ENCODE measurements at places on chromosomes 3 and 15.
A peak's percentile ranks its signal among the peaks of the same experiment; 100 is the strongest.

DNA sequence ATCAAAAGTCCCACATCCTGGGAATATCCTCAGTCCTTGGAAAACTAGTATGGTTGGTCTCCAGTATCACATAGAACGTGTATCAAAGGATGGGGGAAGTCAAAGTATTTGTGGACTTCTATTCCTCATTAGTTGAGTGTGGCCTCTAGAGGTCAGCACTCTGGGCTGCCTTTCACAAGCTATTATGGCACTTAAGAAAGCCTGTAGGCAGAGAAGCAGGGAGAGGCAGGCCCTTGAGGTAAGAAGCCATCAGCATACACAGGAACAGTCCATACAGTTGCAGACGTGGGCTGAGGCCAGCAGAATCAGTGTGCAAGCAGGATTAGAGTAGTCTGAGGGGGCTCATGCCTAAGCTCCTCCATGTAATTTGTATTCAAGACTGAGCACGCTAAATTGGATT lies 341.7 kb downstream of the CLSTN2 start:
- no peak for DNase-seq

GRCh38 chr3:47989981-47990440 lies 26.2 kb downstream of the MAP4 start:
- peak; percentile 73 for DNase-seq

- DNase-seq = no peak
Measured at GRCh38 chr15:94164971-94165370, 66.4 kb upstream of the MCTP2 start.

- DNase-seq = no peak
Measured at GRCh38 chr15:78810362-78811123, 721 bp downstream of the ADAMTS7 start.

GRCh38 chr3:141708367-141708766 lies 29.7 kb upstream of the RNF7 start:
- no peak for DNase-seq

GRCh38 chr3:141255846-141256261 lies 24.2 kb downstream of the PXYLP1 start:
- no peak for DNase-seq

DNA sequence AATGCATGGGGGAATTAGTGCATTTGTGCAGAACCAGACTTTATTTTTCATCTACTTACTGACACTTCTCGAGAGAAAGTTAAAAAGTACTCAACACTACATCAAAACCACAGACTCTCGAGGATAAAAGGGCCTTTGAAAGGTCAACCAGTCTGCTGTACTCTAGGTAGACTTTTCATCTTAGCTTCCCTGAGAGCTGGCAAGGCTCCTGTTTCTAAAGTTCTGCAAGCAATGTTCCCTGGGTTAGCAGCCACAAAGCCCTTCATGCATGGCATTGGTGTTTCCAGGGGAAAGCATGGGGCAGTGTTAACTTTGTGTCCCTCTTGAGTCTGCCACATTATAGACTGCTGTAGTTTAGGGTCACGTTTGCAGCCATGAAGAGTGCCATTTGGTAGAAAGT lies 106.4 kb upstream of the PFN2 start:
- DNase-seq = no peak

DNA sequence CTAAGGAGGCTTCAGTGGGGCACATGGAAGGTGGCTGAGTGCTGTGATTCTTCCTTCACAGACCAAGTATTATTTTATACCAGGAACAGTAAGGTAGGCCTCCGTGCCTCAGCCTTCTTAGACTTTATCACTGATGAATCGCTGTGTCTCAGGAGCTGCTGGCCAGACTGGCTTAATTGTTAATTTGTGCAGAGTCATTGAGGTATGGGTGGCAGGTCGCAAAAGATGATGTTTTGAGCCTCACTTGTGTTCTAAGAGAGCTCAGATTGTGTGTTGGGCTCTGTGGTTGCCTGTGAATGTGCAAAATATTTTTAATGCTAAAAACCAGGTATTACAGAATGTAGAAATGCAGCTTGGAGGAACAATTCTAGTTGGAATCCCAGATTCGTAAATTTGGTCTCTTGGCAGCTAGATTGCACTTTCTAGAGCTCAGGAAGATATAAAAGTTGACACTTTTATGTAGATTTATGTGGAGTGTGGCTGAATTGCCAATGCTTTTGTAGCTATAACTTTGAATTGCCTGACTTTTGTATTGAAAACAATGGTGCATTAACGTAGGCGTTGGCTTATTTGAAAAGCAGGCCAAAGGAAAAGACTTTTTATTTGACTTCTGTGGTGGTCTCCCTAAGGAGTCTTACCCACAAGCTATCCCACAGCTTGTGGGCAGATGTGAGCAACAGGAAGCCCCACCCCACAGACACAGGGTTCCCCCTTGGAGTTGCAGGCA lies 53.4 kb downstream of the LARS2 start:
- no peak for DNase-seq

DNA sequence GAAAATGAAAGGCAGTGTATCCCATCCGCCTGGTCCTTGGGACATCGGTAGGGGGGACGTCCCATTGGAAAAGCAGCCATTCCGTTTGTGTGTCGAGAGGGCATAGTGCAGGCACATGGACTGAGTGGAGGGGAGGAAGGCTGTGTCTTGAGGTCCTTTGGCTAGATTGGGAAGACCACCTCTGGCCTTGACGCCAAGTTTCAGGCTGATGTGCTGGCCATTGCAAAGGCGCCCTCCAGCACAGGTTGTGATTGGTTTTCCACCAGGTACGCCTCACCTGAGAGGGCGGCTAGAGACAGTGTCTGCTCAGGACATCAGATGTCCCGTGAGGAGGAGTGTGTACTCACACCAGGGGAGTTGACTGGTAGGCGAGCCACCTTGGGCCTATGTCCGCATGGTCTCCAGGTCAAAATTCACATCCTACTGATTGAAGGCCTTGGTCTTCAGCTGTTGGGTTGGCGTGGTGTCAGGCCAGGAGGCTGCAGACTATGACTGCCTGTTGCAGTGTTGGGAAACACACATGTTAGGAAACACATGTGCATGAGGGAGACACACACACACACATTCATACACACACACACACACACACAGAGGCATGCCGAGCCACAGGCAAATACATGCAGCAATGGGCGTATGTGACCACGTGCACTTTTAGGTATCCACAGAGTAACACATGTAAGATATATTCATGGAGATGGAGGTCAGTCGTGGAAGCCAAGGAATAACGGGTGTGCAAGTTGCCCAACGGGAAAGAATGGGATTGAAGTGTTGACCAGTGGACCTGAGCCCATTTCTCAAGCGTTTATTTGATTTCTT lies 98.4 kb downstream of the SNRPN start:
- no peak for DNase-seq
